ENCODE measurements at places on chromosomes 12 and 14.

DNA sequence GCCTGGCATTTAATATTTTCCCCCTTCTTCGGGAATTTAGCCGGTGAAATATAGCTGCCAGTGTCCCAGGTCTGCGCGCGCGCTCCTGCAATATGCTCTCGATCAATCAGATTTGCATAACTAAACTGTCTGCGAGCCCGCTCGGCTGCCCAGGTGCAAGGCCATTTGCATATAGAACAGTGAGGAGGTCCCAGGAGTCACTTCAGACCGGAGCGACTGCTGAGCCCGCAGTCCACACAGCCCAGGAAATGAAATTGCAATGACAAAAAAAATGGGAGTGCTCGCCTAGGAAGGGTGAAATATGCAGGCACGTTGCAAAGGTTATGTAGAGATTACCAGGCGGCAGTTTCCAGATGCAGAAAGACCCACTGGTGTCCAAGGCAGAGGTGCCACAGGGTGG is 228.5 kb downstream of the VRK1 start:
- DNase-seq = no peak

DNA sequence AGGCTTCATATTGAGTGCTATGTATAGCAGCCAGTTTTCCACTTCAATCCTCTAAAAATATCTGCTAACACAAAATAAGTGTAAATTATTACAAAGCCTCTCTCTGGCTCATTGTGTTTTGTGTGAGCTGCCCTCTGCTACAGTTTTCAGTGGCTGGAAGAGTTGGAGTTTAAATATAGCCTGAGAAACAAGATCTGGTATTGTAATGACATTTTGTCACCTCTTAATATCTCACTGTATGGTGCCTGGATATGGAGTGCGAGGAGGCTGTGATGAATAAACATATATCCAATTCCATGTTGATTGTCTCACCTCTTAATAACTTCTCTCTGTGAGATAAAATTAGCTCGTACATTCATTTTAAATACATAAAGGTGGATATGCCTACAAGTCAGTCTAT is 269.7 kb downstream of the FLRT2 start:
- DNase-seq = no peak

- DNase-seq = no peak
These were observed 6.5 kb downstream of the CLEC12B start for GRCh38 chr12:10016881-10017280.

DNA sequence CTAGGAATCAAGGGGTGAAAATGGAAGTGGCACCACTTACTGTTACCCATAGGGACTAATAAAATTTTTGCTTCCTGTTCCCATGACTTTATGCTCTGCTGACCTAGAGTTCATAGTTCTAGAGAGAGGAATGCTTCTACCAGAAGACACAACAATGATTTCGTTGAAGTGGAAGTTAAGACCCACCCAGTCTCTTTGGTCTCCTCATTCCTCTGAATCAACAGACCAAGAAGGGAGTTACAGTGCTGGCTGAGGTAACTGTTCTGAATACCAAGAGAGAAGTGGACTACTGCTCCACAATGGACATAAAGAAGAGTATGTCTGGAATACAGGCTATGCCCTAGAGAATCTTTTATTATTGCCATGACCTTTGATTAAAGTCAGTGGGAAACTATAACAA is 23.5 kb upstream of the DYRK2 start:
- DNase-seq = no peak

DNA sequence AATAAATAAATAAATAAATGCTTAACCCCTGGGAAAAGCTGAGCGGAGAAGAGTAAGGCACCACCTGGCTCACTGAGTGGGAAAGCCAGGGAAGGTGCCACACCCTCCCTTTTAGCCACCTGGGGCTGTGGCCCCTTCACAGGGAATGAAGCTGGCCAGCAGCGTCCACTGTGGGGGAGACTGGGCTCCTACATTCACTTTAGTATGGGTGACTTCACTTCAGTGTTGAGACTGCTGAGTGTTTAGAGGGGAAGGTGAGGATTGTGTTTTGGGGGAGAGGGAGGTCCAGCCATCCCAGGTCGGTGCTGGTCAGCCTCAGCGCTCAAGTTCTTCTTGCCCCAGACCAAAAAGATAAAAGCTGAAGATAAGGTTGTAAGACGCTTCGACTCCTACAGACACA is 1.6 kb downstream of the NAB2 start:
- DNase-seq = peak; percentile 6

DNA sequence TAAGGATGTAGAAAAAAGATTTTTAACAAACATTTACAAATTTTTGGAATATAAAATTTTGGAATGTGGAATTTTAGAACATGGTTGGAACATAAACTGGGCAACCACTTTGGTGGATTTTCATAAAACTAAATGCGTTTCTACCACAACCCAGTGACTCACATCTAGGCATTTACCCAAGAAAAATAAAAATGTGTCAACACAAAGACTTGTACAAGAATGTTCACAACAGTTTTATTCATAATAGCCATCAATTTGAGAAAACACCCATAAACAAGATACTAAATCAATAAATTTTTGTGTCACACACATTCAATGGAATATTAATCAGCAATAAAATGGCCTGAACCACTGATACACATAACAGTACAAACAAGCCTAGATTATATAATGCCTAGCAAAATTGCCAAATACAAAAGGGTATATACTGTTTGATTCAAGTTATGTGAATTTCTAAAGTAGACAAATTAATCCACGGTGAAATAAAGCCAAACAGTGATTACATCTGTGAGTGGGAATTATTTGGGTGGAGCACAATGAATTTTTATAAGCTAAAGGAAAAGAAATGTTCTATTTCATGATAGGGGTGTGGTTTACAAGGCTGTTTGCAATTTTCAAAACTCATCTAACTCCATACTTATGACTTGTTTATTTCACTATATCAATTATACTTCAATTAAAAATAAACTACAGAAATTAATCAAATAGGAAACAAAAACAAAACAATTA is 415.2 kb upstream of the OR4E1 start:
- no peak for DNase-seq

DNA sequence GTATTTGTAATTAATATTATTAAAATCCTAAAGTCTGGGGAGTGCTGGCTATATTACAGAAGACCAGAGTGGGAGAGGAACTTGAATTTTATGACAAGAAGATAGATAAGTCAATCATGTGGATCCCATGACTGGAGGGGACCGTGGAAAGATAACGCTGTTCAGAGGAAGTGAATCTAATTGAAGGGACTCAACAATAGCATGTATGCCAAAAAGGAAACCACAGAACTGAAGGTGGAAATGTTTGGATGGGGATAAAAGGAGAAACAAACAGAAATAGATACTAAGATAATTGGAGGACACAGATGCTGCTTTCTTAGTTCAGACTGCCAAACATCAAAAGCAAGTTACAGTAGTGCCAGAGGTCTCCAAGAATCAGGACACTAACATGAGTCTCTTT is 21.1 kb downstream of the OR6J1 start:
- DNase-seq = no peak

GRCh38 chr12:111355201-111355925 is 13.5 kb downstream of the PHETA1 start:
- no peak for DNase-seq

DNA sequence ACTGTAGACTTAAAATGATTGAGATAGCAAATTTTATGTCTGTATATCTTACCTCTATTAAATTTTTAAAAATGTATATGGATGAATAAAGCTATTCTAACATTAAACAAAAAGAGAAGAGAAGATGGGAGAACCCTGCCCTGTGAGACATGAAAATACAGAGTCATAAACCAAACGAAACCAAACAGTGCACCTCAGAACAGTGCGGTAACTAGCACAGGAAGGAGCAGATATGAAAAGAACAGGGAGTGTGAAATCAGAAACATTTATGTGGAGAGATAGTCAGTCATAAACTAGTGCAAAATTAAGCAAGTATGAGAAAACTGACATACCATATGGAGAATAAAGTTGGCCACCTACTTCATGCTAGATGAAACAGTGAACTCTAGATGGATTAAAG is 135.1 kb downstream of the ERC1 start:
- no peak for DNase-seq

GRCh38 chr14:48747561-48748089 is 838.6 kb downstream of the RPS29 start:
- no peak for DNase-seq

GRCh38 chr12:50072198-50072907 is 12.8 kb upstream of the SMARCD1 start:
- DNase-seq = no peak

DNA sequence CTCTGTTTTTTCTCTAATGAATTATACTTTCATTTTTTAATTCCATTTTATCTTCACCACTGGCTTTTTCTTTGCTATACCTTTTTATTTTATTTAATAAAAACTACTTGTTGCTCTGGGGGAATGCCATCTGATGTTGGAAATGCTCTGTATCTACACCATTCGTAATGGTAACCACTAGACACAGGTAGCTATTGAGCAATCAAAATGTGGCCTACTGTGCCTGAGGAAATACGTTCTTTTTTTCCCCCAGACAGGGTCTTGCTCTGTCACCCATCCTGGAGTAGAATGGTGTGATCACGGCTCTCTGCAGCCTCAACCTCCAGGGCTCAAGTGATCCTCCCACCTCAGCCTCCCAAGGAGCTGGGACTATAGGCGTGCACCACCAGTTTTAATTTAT is 140.2 kb downstream of the FUT8 start:
- DNase-seq = no peak

- no peak for DNase-seq
These were observed 104.7 kb upstream of the ESRRB start for GRCh38 chr14:76271041-76271755.

GRCh38 chr14:35934499-35934898 is 108.4 kb downstream of the BRMS1L start:
- no peak for DNase-seq

- peak; percentile 64 for DNase-seq
These were observed 9.0 kb downstream of the RPS6KL1 start for GRCh38 chr14:74913986-74914573.
